ENCODE measurements at places on chromosomes 11 and 22.

DNA sequence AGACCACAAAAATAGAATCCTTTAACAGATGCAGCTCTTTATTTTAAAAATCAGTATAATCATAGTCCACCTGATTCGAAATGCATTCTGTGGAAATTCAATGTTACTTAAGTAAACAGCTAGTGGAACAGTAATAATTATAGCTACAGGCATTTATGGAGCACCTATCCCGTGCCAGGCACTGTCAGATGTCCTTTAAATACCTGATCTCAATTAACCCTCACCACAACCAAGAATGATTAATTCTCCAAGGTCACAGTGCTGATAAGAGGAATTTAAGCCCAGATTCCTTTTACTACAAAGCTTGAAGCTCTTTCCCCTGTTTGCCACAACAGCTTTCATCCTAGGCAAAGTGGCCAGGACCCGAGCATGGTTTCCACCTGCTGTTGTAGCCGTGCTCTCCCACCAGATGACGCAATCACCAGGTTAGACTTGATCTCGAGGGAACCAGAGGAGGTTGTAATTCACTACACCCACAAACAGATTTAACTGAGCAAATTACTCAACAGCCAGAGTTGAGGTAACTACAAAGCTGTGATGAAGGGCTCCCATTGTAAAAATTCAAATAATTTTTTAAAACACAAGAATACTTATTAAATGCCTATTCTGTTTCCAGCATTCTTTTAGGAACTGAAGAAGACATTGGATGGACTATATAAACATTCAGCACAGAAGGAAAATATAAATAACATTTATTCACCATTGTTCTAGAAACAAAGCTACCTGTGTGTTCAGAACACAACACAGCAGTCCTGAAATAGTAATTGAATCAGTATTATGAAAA, 10.3 kb downstream of the PRDM10 start:
- DNase-seq: no peak

- DNase-seq: no peak
These were observed 1.9 kb upstream of the DBX1 start for GRCh38 chr11:20161923-20162744.

DNA sequence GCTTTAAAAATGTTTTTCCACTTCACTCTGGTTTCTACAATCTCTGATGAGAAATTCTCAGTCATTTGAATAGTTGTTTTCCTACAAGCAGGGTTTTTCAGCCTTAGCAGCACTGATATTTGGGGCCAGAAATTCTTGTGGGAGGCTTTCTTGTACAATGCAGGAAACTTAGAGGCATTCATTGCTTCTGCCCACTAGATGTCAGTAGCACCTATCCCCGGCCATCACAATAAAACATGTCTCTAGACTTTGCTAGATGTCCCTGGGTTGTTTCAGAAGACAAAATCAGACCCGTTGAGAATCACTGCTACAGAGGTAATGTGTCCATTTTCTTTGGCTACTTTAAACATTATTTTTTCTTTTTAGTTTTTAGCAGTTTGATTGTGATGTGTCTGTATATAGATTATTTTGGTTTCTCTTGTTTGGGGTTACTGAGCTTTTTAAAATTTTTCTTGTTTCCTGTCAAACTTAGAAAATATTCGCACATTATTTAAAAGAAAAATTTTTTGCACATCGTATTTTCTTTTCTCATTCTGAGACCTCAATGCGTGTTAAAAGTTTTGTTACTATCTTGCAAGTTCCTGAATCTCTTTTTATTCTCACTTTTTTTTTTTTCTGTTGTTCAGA, 60.8 kb upstream of the CCDC179 start:
- no peak for DNase-seq

DNA sequence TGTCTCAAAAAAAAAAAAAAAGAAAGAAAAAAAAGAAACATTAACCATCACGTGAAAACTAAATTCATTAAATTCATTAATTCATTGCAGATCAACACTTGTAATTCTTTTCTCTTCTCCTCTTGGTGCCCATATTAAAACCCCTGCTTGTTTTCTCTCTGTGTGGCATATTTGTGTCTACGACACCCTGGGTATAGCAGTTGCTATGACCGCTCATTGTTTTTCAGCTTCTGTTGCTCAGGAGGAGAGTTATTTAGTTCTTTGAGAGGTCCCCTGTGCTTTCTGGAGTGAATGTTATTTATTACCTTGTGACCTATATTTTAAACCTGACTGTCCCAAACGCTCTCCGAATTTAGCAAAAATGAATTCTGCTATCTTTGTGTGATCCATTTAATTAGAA, 62.3 kb upstream of the CLMP start:
- DNase-seq: no peak

DNA sequence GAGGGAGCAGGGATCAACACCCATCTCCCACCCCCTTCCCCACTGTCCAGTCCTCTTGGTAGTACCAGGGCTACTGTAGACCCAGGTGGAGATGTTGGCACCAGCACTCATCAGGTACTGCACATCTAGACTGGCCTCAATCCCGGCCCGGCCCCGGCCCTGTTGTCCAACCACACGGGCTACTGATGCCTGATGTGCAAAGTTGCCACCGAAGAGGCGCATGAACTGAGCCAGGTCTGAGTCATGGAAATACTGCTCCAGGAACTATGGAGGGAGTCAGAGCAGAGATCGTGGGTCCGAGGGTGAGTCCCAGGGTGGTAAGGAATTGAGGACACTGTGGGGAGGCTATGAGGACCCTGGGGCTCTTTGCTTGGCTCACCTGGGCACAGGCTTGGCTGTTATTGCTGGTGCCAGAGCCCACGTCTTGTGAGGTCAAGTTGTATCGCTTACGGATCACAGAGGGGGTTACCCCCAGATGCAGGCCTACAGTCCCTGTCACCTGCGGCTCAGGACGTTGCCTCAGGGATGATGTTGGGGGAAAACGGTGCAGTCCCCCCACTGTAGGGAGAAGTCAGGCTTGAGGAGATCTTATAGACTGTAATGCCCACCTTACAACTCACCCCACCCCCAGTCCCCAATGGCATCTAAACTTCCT, 2.5 kb downstream of the TPP1 start:
- no peak for DNase-seq

DNA sequence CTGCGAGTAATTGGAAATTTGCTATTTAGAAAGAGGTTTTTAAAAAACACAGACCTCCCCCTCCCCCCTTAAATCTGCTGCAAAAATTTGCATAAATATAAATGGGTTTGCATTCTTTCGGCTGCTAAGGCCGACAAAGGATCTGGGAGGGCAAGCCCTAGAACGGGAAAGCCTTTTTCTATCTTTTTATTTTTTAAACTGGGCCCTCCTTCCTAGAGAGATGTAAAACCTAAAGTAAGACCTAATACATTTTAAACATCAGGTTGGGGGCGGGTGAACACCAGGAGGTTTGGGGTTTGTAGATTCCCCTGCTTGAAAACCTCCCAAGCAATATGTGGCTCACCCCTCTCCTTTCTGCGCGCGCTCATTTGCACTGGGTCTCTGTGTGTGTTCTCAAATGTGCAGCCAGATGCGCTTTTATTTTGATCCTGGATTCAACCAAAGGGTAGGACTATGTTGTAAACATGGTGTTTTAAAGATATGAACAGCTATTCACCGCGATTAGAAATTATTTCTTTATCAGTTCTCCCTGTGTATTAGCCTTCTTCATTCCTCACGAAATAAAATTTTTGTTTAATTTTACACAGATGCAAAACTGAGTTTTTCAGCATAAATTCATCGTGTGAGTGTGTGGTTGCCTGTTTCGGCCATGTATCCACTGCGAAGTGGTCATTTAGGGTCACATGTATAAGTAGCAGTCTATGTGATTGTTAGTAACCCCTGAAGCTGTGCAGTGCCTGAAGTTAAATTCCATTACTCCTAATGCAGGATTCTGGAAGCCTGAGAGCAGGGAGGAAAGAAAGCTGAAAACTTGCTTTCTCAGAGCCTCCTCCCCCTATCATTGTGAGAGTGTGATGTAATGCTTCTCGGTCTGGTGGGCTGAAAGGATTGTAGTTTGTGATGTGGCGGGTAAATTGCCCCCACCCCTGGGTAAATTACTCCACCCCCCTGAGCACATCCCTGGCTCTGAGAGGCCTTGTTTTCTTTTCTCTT, 988 bp downstream of the TNRC6B start:
- DNase-seq: no peak

Data from stimulated activated CD8-positive, alpha-beta memory T cell treated with anti-CD3 and anti-CD28 coated beads, Interleukin-7, amount 100 ng/mL, for 1 hour (primary cell).